Endodermal cell (in vitro differentiated cells): ENCODE measurements at places on chromosomes 1 and 21. TPM values are rescaled to one million over a fixed set of nuclear protein-coding genes. Genes with fewer than 3 reads are reported as not detected.

GRCh38 chr1:28668956-28669723 is 556 bp downstream of the GMEB1 start:
- DNase-seq: peak; percentile 79

GRCh38 chr1:182391362-182392049 is at the start of gene GLUL:
Gene GLUL (minus strand): TSS chr1:182391790. CDS start chr1:182388737, 3,053 bp downstream.
- DNase-seq: peak; percentile 99

DNA sequence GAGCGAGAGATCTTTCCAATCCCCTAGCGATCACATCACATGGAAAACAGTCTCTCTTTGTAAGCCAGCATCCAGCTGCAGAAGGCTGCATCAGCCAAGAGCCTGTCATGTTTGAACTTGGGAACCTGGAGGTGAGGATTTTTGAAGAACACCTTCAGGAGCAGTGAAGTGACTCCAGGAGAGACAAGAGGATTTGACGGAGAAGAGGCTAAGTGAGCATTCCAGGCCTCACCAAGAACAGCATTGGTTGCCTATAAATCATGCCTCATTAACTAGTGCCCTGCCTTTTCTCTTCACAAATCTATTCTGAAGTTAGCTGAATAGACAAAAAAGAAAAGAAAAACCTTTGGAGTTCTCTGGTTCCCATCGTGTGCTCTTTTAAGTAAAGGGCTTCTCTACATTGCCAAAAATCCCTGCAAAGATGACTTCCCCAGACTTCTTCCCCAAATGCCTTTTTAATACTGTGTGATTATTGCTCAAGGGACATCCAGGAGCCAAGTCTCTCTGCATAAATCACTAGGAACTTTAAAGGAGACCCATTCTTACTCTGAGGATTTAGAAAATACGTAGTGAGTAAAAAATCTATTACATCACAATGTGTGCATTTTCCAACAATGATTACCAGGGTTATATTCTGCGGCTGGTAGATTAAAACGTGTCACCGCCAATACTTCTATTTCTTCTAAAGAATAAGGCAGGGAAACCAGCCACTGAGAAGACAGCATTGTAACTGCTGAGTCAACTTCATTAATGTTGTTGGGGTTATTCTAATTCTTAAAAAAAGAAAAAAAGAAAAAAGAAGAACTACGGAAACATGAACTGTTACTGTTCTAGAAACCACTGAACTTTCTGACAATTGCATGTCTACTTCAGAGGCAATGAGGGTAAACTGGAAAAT is 95.2 kb downstream of the KIF14 start:
- no peak for DNase-seq

- no peak for DNase-seq
Measured at GRCh38 chr1:223639331-223639749, 26.2 kb downstream of the CAPN8 start.

The LCE1E gene
- total RNA-seq: not detected in 2 replicates

DNA sequence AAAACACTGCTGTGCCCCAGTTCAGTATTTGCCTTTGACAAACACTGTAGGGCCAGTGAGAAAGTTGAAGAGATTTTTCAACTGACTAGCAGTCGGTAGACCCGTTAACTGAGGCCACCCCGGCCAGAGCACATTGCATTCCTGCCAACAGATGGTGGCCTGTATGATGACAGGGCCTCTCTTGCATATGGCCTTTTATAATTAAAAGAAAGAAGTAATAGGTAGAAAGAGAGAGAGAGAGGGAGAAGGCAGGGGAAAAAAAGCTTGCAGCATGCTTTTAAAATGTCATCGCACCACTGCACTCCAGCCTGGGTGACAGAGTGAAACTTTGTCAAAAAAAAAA is 4.7 kb upstream of the C1orf174 start:
- no peak for DNase-seq

DNA sequence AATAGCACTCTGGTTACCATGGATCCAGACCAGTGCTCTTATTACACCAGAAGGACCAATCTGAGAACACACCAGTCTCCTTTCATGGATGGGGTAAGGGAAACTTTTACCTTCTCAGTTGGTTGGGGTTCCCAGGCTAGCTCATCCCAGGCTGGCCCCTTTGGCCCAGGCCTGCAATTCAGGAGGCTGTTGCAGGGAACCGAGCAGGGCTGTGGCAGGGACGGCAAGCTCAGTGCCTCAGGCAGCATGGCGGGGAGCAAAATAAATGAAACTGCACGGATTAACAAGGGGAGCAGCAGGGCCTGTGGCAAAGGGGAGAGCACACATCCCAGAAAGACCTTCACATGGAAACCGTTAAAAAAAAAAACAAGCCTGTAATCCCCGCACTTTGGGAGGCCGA is 57.0 kb downstream of the DMRTB1 start:
- DNase-seq: no peak

The CCDC17 gene
- 2.5 to 3.2 TPM (median 3.0 TPM) in 3 replicates for total RNA-seq

- DNase-seq: no peak
Measured at GRCh38 chr1:94709891-94710581, 110.1 kb upstream of the SLC44A3 start.

DNA sequence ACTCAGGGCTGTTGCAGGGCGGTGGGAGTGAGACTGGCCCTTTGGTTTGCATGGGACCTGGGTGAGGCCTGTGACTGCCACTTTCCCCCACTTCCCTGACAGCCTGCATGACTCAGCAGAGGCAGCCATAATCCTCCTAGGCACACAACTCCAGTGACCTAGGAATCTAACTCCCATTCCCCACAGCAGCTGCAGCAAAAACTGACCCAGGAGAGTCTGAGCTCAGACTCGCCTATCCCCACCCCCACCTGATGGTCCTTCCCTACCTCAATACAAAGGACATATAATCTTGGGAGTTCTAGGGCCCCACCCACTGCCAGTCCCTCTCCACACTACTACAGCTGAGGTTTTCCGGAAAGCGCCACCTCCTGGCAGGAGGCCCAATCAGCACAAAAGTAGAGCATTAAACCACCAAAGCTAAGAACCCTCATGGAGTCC is 26.7 kb downstream of the NDC1 start:
- peak; percentile 89 for DNase-seq

GRCh38 chr1:5896706-5897660 is 95.2 kb downstream of the NPHP4 start:
- peak; percentile 88 for DNase-seq

- no peak for DNase-seq
Measured at GRCh38 chr1:217096200-217096599, 373.0 kb upstream of the ESRRG start.

The CLDN17 gene
- not detected in 3 replicates for total RNA-seq

- no peak for DNase-seq
Measured at GRCh38 chr21:36171741-36172331, 15.2 kb downstream of the DOP1B start.

The RGS7 gene
- total RNA-seq: 1.1 to 1.5 TPM (median 1.1 TPM) in 3 replicates

GRCh38 chr1:50894340-50894739 is 65.7 kb downstream of the FAF1 start:
- no peak for DNase-seq

The ADAMTS1 gene
- total RNA-seq: 20.4 and 24.2 TPM in 2 replicates

DNA sequence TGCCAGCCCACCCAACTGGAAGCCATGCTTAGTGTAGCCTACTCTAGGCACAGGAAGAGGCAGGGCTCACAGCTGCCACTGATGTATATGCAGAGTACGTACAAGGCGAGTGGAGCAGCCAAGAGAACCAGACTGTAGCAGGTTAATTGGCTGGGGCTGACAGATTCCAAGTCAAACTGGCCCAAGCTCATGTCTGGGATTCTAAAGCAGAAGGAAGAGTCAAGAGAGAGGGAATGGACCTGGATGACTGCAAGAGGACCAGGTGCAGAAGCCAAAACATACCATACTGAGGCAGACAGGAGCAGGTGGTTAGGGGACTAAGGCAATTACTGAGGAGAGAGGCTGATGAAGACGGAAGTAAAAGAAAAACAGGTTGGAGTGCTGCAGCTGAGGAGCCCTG is 51.3 kb upstream of the LRRN2 start:
- DNase-seq: no peak

DNA sequence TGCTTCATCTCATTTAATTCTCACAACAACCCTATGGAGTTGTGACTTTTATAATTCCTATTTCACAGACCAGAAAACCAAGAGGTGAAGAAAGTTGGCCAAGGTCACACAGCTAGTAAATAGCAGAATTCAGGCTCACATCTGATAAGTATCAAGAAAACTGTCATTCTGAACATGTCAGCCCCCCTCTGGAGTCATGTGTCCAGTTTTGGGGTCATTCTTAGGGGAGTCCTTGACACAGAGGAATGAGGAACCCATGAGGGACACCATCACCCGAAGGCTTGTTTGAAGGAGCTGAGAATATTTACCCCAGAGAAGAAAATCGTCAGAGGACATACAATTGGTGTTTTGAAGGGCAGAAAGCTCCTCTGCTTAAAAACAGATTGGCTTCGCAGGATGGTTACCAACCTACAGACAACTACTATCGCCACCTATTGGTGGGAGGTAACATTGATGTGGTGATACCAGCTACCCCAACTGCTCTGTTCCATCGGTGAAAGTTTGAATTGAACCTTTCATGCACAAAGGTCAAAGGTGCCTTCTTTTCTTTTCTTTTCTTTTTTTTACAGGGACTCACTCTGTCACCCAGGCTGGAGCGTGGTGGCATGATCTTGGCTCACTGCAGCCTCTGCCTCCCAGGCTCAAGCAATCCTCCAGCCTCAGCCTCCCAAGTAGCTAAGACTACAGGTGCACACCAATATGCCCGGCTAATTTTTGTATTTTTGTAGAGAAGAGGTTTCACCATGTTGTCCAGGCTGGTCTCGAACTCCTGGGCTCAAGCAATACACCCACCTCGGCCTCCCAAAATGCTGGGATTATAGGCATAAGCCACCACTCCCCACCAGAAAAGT is 31.3 kb downstream of the NCMAP start:
- DNase-seq: peak; percentile 65
